Activated CD8-positive, alpha-beta memory T cell treated with anti-CD3 and anti-CD28 coated beads, Interleukin-2, amount 10 ng/mL, durations not matched to agents 7 days and 5 days (primary cell): ENCODE measurements at places on chromosomes 16 and 17. TPM values are rescaled to one million over a fixed set of nuclear protein-coding genes. Genes with fewer than 3 reads are reported as not detected.

Gene SSH2
- total RNA-seq, result 62.9 TPM

Gene RAB40B
- total RNA-seq, result 1.4 TPM

Gene ITGAL
- total RNA-seq, result 685 TPM

Gene HSD17B2
- not detected for total RNA-seq

Gene ZC3H18
- 93.9 TPM for total RNA-seq

Gene C16orf74
- 0.41 TPM for total RNA-seq

Gene KRT17
- not detected for total RNA-seq
